ENCODE measurements at places on chromosomes 12 and 14. TPM values are rescaled to one million over a fixed set of nuclear protein-coding genes. Genes with fewer than 3 reads are reported as not detected.

The CYP46A1 gene
- 0.12 TPM for total RNA-seq

DNA sequence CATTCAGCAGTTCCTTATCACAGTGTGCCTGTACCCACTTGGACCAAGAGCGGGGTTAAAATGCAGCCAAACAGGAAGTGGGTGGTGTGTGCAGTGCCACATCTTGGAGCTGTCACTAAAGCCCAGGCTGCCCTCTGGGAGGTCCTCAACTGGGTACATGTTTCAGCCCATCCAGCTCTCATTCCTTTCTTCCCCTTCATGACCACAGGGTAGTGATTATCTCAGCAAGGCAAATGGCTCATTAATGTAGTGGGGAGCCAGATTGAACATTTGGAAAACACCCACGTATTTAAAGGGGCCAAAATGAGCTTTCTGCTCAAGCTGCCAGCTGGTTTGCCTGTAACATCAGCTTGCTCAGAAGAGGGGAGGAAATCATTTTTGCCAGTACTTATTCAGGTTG lies 210.8 kb upstream of the BTG1 start:
- no peak for DNase-seq

GRCh38 chr14:44341116-44341515 lies 166.0 kb downstream of the FSCB start:
- no peak for DNase-seq

The LUM gene
- total RNA-seq = 0.73 TPM

DNA sequence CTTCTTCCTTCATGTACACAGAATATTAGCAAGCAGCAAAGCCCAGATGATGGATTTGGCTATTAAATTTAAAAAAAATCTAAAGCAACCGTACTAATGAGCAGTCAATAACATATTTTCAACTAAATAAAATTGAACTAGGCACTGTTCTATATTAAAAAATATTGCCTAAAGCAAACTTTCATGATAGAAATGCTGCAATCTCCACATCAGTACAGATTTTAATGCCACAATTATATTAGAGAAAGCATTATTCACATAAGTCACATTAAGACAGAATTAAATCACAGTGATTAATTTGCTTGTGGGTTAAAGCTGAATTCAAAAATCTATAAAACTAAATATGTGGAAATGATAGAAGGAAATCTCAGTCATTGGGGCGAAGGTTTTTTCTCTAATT lies 200.7 kb downstream of the KCNH5 start:
- DNase-seq = no peak
